ENCODE measurements at places on chromosomes 13 and 19.

GRCh38 chr13:79662882-79663281 lies 181.9 kb downstream of the NDFIP2 start:
- no peak for DNase-seq

GRCh38 chr13:19981685-19982238 lies 23.2 kb downstream of the ZMYM2 start:
- DNase-seq, result no peak

GRCh38 chr13:63455938-63456337 lies 2040.3 kb upstream of the PCDH20 start:
- no peak for DNase-seq

- no peak for DNase-seq
Observed at GRCh38 chr19:16283210-16284061, 41.2 kb upstream of the KLF2 start.

- no peak for DNase-seq
Observed at GRCh38 chr13:40221460-40222201, 444.8 kb downstream of the FOXO1 start.

GRCh38 chr13:35835989-35836388 lies 295.2 kb downstream of the DCLK1 start:
- DNase-seq, result no peak

DNA sequence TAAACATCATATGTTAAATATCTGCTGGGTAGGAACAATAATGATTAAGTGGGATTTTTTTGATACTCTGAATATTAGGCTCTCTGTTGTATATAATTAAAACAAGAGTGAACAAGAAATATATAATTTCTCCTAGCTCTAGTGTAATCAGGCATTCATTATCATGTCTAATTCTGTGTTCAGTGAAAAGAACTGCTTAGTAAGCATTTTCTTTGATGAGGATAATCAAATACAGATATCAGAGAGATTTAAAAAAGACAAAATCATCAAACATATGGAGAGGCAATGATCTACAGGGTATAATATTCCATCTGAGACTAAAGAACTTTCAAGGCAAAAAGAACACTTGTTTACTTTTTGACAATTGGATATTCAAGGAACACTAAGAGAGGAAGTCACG lies 241.1 kb downstream of the DNAJC15 start:
- no peak for DNase-seq

DNA sequence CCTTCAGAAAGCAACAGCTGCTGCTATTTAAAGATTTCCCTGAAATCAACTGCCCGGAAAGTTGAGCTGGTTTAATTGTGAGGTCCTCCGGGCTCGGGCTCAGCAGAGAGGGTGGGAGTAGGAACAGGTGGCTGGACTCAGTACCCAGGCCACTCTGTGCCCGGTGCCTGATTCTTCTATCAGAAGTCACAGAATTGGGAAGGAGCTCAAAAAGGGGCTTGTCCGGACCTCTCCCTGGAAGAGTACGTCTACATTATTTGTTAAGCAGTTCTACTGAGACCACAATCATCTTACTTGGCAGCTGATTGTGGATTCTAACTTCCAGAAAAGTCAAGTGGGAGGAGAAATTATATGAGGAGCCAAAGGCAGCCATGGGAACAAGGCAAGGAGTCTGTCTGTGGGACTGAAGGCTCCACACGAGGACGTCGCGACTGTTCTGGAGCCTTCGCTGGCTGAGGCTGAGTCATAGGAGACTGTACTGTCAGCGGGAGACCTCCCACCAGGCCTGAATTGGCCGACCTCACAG lies 91.7 kb upstream of the ANKRD10 start:
- DNase-seq, result peak; percentile 23

- no peak for DNase-seq
Observed at GRCh38 chr19:50030225-50030624, 4.4 kb downstream of the ZNF473 start.

- no peak for DNase-seq
Observed at GRCh38 chr13:99564386-99564785, 63.1 kb downstream of the TM9SF2 start.

GRCh38 chr19:43651758-43652545 lies 12.3 kb upstream of the CADM4 start:
- DNase-seq, result no peak

DNA sequence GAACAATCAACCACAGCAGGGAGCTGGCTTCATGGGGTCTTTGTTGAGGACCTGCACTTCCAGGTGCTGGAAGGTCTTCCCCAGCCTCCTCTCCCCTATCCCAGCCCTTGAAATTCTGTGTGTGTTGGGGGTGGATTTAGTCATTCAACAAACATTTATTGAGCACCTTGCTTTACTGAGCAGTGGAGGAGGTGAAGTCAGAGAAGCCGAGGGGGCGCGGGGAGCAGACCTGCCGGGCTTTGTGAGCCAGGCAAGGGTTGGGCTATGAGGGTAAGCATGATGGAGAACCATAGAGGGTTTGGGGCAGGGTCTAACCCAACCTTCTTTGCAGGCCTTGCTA lies 3.5 kb upstream of the C19orf85 start:
- no peak for DNase-seq

- no peak for DNase-seq
Observed at GRCh38 chr19:43638995-43639518, 593 bp downstream of the CADM4 start.

- no peak for DNase-seq
Observed at GRCh38 chr13:22227895-22228294, 557.0 kb downstream of the FGF9 start.

- no peak for DNase-seq
Observed at GRCh38 chr19:54586397-54586796, 7.0 kb upstream of the LILRA1 start.

DNA sequence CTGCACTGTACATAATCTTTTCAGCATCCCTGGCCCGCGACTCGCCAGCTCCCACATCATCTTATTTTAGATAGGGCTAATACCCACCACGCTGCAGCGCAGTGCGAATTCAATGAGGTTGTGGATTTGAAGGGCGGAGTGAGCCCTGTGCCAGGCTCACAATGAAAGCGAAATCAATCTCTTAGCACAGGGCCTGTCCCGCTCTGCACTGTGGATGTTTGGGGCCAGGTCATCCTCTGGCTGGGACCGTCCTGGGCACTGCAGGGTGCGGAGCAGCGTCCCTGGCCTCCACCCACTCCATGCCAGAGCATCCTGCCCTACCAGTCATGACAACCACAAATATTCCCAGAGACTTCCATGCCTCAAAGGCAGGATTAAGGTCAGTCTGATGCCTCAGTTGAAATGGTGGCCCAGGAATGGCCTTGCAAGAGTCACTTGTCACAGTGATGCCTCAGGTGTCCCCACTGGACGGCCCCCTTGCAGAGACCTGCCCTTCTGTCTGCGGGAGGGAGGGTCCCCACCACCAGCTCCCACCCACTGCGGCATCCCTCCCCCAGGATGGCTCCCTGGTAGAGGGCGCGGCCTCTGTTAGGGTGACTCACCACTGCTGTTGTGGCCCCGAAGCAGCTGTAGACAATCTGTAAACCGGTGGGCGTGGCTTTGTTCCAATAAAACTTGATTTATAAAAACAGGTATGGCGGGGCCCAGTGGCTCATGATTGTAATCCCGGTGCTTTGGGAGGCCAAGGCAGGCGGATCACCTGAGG lies 5.6 kb downstream of the UHRF1 start:
- DNase-seq, result no peak

- DNase-seq, result peak; percentile 4
Observed at GRCh38 chr13:64538711-64539110, 2691.4 kb downstream of the PCDH9 start.

GRCh38 chr13:95676105-95676761 lies 706 bp upstream of the DNAJC3 start:
- DNase-seq, result no peak

DNA sequence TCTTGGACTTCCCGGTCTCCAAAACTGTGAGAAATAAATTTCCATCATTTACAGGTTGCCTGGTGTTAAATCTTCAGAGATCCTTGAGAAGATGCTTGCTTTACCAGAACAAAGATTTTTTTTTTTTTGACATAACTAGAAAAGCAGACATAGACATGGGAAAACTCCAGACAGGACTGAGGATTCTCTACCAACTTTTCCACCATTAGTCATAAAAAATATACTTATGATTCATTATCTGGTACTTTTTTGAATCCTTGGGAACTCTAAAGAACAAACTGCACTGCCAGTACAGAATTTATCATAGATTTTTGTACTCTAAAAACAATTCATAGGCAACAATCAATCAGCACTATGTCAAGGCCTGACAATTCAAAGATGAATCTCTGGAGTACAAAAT lies 487.6 kb downstream of the EFNB2 start:
- DNase-seq, result no peak

- DNase-seq, result no peak
Observed at GRCh38 chr13:27118428-27119054, 53.1 kb downstream of the USP12 start.

DNA sequence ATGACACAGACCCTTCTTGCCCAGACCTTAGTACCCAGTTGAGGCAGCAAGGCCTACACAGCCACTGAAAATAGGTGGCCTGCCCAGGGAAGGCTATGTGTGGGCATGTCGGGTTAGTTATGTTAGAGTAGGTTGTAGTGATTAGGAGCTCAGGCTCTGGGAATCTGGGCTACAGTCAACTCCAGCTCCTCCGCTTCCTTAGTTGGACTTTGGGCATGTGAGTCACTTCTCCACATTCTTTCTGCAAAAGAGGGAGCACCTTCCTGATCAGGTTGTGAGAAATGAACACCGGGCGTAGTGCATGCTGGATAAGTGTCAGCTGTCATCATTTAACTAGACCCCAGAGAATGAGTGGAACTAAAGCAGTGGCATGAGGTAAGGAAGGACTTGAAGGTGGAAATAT lies 64.8 kb downstream of the ARHGAP35 start:
- no peak for DNase-seq

GRCh38 chr13:98416408-98416807 lies 160.5 kb downstream of the STK24 start:
- DNase-seq, result no peak

DNA sequence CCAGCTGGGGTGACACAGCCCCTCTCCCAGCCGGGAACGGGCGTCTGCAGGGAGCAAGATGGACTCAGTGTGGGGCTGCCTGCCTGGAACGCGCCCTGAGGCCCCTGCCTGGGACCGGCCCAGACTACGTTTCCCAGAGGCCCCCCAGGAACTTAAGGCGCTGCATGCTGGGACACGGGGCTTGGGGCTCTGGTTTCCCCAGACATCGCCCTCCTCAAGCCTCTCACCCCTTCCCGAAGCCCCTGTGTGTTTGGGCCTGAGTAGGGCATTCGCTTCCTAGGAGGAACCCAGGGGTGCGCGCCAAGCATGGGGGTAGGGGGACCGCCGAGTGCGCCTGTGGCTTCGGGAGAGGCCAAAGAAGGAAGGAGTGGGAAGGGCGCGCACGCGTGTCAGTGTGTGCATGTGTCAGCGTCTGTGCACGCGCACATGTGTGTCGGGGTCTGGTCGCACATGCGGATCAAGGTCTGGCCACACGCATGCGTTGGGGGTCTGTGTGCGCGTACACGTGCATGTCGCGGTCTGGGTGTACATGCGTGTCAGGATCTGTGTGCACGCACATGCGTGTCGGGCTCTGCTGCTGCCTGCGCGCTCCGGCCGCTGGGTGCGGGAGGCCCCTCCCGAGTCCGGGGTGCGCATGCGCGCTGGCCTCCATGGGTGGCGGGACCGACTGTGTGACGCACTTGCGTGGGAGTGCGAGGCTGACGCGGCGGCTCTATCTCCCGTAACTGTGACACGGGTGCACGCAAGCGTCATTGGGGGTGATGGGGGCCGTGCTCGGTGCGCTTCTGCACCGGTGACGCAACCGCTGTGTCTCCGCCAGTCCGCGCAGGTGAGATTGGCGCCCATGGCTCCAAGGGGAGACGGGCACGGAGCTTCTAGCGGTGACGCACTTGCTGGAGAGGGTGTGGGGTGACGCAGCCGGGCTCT lies 16.2 kb downstream of the ZNF331 start:
- DNase-seq, result no peak

DNA sequence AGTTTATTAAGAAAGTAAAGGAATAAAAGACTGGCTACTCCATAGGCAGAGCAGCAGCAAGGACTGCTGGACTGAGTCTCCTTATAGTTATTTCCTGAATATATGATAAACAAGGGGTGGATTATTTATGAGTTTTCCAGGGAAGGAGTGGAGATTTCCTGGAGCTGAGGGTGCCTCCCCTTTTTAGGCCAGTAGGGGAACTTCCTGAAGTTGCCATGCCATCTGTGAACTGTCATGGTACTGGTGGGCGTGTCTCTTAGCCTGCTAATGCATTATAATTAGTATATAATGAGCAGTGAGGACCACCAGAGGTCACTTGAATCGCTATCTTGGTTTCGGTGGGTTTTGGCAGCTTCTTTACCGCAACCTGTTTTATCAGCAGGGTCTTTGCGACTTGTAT lies 13.5 kb downstream of the ZSCAN5A start:
- DNase-seq, result no peak

DNA sequence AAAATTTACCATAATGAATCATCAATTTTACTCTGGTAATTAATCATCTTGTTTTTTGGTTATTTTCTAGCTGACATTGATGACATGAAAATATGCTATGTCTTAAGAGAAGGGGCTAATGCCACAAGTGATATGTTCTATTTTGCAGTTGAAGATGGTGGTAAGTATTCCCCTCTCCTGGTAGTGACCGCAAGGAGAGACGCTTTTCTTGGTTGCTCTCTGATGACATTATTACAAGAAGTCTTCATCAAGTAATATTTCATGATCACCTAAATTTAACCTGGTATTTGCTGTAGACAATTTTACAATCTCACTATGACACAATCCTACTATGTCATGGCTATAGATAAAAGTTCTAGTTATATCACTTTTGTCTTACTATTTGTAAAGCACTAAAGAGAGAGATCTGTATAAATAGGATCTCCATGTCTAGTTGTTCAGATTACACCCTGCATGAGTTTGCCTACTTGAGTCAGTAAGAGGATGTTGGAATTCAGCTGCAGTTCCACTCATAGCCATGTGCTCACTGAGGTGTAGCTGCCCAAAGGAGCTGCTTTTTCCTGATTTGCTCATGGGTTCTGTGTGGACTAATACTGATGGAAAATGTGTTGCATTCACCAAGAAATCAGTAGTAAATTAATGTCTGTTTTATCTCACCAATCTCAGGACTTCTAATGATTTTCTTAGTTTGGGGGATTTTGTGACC lies 10.9 kb downstream of the FREM2 start:
- no peak for DNase-seq

- DNase-seq, result no peak
Observed at GRCh38 chr13:32989942-32990341, 26.3 kb upstream of the KL start.

GRCh38 chr19:44684892-44685863 lies 13.8 kb upstream of the CEACAM16 start:
- peak; percentile 46 for DNase-seq

DNA sequence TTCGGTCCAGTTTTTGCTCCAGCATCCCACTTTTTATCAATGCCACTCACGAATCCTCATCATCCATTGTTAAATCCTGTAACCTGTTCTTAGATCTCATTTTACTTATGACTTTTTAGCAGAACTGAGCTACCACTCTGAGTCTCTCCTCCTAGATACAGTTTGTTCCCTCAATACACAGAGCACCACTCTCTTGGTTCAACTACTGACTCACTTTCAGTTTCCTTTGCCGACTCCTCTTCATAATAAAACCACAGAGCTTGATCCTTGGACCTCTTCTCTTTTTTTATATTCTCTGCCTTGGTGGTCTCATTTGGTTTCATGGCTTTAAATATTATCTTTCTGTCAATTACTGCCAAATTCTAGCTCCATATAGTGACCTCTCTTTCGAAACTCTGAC lies 150.3 kb downstream of the SLITRK5 start:
- no peak for DNase-seq

All from AG04449 (cell line).